ENCODE measurements at places on chromosomes 12 and 14.

GRCh38 chr12:95529693-95530225 lies 21.5 kb downstream of the USP44 start:
- no peak for DNase-seq

DNA sequence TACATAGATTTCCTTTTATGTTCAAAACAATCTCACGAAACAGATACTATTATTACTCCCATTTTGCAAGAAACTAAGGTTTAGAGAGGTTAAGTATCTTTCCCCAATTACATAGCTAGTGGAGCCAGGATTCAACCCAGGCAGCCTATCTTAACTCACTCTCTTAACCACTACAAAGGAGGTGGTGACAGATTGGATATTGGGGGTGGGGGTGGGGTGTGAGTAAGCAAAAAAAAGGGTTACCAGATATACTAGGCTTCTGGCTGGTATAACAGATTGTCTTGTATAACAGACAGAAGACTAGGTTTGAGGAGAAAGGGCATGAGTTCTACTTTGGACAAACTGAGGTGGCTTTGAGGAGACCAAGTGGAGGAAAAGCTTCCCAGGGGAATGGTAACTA lies 2.1 kb downstream of the GMFB start:
- DNase-seq = no peak

- no peak for DNase-seq
Measured at GRCh38 chr14:50649691-50650090, 18.4 kb downstream of the SAV1 start.

DNA sequence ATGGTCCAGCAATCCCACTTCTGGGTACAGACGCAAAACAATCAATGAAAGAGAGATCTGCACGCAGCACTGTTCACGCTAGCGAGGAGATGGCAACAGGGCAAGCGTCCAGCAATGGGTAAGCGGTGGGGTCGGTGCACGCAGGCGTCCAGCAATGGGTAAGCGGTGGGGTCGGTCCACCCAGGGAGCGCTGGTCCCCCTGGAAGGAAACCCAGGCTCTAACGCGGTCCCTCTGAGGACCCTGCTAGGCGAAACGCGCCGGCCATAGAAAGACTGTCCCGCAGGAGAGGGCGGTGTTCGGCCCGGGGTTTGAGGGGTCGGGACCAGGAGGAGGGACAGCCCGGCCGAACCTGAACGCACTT lies 618 bp upstream of the PGAM5 start:
- no peak for DNase-seq

DNA sequence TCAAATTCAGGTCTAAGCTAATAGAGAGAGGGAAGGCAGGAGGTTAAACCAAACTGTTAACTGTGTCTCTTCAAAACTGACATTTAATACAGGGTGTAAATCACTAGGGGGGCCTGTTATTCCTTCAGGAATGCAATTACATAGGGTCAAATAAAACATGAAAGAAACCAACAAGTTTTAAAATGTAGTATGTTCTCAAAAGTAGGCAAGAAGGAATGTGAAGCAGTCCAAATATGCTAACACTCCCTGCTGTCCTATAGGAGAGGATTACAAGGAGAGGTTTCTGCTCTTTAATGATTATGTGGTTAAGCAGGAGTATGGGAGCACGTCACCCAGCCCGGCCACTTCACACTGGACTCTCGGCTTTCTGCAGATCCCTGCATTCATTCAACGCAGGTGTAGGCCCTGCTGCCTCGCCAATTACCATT lies 42.5 kb upstream of the BMP4 start:
- DNase-seq = no peak

DNA sequence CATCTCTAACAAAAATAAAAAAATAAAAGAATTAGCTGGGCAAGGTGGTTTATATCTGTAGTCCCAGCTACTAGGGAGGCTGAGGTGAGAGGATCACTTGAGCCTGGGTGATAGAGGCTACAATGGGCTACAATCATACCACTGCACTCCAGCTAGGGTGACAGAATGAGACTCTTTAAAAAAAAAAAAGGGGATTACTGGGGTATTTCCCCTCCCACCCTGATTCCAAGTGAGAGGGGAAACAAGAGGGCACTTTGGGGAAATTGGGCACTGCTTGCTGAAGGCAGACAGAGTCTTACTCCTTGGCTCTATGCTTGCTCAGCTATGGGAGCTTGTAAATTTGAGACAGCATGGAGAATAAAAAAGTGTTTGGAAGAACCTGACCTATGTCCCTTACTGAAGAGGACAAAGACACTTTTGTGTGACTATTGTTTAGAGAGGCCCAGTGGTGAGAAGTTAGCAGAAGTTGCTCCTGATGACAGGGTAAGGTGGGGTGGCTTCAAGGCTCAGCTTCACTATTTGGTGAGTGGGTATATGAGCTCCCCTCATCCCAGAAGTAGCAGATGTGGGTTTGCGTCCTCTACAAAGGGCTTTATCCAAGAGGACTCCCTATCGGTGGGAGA lies 44.0 kb downstream of the KLRG1 start:
- DNase-seq = no peak

All from NCI-H187 (cell line).